Bladder microvascular endothelial cell (primary cell): ENCODE measurements at places on chromosomes 3 and 15. TPM values are rescaled to one million over a fixed set of nuclear protein-coding genes. Genes with fewer than 3 reads are reported as not detected.

CTXN2 gene
- not detected in 2 replicates for total RNA-seq

WDR93 gene
- under 0.01 TPM in 1 of 2 replicates, not detected in the other for total RNA-seq

PRR23C gene
- not detected in 2 replicates for total RNA-seq

ATP13A5 gene
- total RNA-seq = not detected in 2 replicates

SH2D7 gene
- not detected in 2 replicates for total RNA-seq

MYL3 gene
- total RNA-seq = not detected in 2 replicates

RARRES1 gene
- 2.1 and 2.3 TPM in 2 replicates for total RNA-seq

GOLGB1 gene
- 29.6 and 53.6 TPM in 2 replicates for total RNA-seq

GOLGA8S gene
- under 0.01 TPM in 1 of 2 replicates, not detected in the other for total RNA-seq

GPR27 gene
- total RNA-seq = not detected in 2 replicates

PIGZ gene
- total RNA-seq = 2.1 and 3.5 TPM in 2 replicates

IGDCC3 gene
- total RNA-seq = not detected in 2 replicates

MNS1 gene
- total RNA-seq = 0.25 and 0.32 TPM in 2 replicates

IMPG2 gene
- total RNA-seq = 0.16 and 0.76 TPM in 2 replicates

ZNF502 gene
- total RNA-seq = 2.3 and 4.8 TPM in 2 replicates

ZPLD1 gene
- not detected in 2 replicates for total RNA-seq

AGTR1 gene
- total RNA-seq = not detected in 2 replicates

KBTBD13 gene
- total RNA-seq = under 0.01 TPM in 1 of 2 replicates, not detected in the other

UTS2B gene
- total RNA-seq = 0.32 and 1.1 TPM in 2 replicates

HTR3E gene
- not detected in 2 replicates for total RNA-seq
